GM12864 (cell line): ENCODE measurements at places on chromosomes 3 and 15.

- no peak for DNase-seq
Observed at GRCh38 chr15:73474785-73475184, 31.8 kb downstream of the REC114 start.

DNA sequence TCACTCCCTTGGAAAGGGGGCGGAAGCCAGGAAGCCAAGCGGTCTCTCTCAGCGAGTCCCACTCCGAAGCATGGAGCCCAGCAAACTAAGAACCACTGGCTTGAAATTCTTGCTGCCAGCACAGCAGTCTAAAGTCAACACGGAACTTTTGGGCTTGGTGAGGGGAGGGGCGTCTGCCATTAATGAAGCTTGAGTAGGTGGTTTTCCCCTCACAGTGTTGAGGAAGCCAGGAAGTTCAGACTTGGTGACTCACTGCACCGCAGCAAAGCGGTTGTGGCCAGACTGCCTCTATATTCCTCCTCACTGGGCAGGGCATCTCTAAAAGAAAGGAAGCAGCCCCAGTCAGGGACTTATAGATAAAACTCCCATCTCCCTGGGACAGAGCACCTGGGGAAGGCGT, 665.4 kb upstream of the CBLB start:
- no peak for DNase-seq

- no peak for DNase-seq
Observed at GRCh38 chr3:188341501-188341900, 187.5 kb downstream of the LPP start.

DNA sequence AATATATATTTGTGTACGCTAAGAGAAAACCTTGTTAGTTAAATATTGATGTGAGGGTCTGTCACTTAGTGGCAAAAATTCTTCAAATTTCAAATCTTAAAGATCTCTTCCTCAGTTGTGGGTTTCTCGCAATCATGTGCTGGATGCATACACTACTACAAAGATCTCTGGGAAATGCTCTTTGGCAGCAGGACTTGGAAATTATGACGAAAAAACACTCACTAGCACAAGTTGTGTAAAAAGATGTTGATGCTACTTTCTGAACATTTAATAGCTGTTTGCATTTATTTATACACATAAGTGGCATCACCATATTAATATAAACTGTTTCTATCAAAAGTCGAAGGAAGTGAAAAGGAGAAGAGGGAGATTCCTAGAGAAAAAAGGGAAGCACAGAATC, 10.8 kb upstream of the NANOGP8 start:
- DNase-seq, result no peak

DNA sequence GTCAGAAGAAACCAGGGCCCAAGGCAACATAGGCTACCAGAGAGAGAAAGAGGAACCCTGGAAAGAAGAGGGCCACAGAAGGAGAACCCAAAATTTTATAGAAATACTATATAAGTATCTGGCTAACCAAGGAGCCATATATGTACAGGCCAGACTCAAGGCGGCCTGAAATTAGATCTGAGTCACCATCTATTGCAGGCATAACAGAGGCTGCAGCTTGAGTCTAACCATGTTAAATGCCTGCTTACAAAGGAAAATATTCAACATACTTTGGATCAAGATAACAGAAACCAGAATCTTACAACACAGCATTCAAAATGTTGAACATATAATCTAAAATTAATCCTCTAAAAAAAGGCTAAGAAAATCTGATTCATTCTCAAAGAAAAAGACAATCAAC, 23.1 kb downstream of the IGSF11 start:
- DNase-seq, result no peak

- DNase-seq, result no peak
Observed at GRCh38 chr3:171231361-171231760, 204.8 kb upstream of the SLC2A2 start.

DNA sequence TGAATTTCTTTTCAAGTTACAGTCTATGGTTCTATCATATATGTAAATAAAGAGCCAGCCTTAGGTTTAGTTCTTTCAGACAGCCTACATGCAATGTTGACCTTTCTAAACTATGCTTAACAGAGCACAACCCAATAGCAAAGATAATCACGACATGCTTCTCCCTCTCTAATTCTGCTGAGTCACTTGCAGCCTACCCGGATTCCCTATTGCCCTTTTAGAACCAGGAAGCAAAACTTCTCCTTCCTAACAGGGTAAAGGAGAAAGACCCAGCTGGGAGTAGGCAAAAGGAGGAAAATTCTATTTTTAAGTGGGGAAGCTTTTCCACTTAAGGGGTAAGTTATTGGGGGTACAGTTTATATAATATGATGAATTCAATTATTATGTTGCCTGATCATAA, 79.3 kb downstream of the SLC7A14 start:
- no peak for DNase-seq

DNA sequence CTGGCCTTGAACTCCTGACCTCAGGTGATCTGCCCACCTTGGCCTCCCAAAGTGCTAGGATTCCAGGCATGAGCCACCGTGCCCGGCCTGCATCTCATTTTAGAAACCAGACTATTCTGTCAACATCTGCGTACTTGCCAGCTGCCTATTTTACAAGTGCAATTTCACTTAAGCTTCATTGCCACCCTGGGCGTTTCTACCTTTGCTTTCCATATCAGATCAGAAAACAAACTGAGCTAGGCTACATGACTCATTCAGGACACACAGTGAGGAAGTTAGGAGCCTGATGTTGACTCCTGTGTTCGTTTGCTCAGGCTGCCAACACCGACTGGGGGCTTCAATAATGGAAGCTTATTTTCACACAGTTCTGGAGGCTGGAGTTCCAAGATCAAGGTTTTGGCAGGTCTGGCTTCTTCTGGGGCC, 42.3 kb upstream of the KLHL25 start:
- DNase-seq, result no peak
